RWPE1 (cell line): ENCODE measurements at places on chromosomes 3 and 15.

- no peak for DNase-seq
Observed at GRCh38 chr3:136414476-136414875, 164.3 kb downstream of the PCCB start.

- peak; percentile 15 for DNase-seq
Observed at GRCh38 chr15:57118013-57118799, 199.8 kb downstream of the TCF12 start.

DNA sequence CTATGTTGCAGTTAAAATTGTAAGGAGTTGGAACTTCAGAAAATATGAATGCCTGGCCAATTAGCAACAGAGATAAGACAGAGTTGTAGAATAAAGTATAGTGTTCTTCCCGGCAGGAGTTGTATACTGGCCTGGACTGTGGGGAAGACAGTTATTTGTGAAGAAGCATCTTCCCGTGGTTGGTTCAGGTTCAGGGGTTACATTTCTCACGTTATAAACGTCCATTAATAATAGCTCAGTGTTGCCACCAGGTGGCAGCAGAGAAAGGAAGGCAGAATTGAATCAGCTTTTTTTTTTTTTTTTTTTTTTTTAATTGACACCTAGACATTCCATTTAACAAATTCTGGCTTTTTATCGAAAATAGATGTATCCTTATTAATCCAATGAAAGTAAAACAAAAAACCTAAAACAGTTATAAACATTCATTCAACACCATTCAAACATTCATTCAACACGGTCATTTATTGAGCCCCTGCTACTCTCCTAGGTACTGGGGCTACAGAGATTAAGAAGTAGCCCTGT lies 66.4 kb upstream of the NR2E3 start:
- peak; percentile 55 for DNase-seq

DNA sequence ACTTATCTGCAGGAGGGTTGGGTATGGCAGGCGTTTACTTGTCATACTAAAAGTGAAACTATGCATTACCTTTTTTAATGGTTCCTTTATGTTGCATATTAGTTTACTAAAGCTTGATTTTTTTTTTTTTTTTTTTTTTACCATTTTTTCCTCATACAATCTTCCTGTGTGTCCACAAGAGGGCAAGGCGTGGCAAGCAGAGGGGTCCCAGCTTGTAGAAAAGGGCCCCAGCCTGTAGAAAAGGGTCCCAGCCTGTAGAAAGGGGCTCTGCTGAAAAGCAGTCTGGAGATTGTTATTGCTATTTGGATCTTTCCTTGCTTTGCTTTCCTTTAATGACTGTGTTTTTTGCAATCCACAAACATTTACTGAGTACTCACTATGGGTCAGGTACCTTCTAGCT lies 21.9 kb downstream of the MKRN2 start:
- no peak for DNase-seq

DNA sequence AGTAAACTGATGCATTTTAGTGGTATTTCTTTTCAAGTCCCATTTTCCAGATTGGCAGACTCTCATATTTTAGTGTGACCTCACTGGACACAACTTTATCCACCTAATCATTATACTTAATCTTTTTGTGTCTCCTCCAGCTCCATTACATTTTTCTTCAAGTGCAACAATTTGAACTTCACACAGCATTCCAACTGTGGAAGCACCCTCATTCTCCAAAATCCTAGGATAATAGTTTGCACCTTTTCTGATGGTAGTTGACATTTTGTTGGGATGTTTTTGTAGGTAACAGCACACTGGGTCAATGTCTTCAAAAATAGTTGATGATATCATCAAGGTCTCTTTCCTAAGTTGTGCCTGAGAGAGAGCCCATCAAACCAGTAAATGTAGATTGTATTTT lies 123.1 kb downstream of the RYR3 start:
- DNase-seq, result no peak

DNA sequence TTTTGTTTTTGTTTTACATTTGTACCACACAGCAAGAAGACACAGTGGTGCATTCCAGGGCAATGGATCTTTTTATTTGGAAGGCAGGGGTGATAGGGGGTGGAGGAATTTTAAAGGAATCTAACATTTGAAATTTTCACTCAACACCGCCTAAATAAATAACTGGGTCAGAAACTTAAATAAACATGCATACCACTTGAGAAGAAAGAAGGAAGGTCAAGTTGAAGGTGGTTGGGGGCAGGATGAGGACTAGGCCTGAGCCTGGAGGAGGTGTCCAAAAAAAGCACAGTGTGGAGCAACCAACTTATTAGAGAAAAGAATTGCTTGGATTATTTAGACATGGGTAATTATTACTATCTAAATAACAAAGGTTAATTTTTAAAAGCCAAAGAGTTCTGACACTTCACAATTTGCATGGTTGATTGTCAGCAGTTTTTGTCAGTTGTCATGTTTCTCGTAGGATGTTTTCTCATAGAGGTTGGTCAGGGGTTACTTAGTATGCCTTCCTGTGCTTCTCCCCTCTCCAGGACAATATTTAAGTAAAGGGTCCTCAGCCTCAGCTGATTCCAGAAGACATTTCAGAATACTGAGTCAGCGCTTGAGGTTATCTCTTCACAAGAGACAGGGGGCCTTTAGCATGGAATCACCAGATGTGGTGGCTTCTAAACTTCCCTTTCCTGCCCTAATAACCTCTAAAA lies 173.7 kb upstream of the SLC2A2 start:
- no peak for DNase-seq
